ENCODE measurements at places on chromosomes 4 and X. TPM values are rescaled to one million over a fixed set of nuclear protein-coding genes. Genes with fewer than 3 reads are reported as not detected.

DNA sequence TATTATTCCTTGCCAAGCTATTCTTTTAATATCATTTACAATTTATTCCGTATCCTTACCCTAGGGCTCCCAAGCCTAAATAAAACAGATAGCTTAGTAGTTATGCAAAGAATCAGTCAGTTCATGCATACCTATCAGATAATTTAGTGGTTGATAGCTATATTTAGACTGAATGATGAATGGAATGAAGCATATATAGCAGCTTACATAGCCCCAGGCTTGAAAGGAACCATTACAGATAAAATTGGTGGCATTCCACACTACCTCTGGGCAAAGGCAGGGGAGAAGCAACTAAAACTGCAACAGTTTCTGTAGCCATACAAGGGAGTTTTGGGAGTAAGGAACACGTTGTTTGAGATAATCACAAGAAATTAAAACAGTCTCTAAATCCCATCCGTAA lies 2.7 kb downstream of the ACE2 start:
- DNase-seq: no peak

Gene MYOZ2
- 3.9 TPM for total RNA-seq

DNA sequence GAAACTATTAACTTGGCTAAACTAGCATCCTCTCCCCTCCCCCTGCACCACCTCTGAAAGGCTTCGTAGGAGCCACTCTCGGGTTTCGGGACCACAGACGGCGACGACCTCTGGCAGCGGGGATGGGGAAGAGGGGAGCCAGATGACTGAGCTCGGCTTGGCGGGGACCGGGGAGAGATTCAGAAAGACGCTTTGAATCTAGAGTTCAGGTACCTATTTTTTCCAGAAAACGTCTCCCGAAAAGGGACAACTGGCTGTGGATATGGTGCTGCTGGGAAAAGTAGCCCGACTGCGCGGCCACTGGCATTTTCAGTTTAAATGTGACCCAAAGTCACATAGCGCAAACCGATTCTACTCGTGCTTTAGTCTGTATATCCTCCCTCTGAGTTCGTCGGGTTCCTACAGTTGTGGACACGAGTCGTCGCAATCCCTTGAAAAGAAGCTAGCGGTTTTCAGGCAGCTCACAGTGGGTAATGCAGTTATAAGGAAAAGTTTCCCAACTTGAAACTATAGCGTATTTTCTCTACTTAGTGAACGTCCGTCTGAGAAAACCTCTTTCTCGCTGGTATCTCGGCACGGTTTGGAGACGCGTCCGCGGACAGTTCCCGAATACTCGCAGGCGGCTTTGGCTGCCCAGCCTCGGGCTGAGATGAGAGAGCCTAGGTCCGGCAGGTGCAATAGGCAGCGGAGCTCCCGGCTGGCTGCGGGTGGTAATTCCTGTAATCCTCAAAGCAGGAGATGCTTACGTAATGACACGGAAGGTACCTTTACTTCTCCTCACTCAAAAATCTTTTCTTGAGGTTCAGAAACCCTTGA lies 1.3 kb downstream of the PARM1 start:
- peak; percentile 81 for DNase-seq

DNA sequence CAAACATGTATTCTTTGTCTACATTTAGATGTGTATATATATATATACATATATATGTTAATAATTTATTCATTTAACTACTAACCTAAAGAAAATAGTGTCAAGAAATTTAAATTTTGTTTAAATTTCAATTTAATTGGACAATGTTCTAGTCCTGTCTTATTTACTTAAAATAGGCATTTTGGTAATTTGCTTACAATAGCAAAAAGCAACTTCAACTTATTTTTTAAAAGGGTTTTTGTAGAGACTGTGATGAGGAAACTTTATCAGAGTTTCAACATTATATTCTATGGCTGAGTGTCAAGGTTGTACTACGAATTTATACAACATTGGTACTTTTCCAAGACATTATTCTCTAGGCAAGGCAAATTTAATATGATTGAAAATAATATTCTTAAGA lies 212.0 kb upstream of the ARSJ start:
- DNase-seq: no peak

DNA sequence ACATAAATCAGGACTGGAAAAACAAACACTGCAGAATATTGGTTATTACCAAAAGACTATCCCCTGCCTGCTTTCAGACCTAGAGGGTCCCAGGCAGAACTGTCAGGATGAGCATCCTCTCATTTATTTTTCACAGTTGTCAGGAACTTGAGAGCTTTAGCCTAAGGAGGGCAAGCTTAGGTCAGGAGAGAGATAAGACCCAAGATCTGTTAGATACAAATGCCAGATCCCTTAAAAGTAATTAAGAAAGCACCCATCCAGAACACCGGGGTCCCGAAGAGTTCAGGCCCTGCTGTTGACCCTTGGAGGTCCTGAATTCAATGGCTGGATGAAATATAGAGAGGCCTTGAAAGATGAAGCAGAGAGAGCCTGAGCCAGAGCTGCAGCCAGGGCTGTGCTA lies 5.9 kb upstream of the MAGEB3 start:
- DNase-seq: no peak
